Stimulated activated CD4-positive, alpha-beta T cell treated with anti-CD3 and anti-CD28 coated beads, Interleukin-1b, Interleukin-23, amount 100 ng/mL, for 24 hours (primary cell): ENCODE measurements at places on chromosomes 13 and 19.

DNA sequence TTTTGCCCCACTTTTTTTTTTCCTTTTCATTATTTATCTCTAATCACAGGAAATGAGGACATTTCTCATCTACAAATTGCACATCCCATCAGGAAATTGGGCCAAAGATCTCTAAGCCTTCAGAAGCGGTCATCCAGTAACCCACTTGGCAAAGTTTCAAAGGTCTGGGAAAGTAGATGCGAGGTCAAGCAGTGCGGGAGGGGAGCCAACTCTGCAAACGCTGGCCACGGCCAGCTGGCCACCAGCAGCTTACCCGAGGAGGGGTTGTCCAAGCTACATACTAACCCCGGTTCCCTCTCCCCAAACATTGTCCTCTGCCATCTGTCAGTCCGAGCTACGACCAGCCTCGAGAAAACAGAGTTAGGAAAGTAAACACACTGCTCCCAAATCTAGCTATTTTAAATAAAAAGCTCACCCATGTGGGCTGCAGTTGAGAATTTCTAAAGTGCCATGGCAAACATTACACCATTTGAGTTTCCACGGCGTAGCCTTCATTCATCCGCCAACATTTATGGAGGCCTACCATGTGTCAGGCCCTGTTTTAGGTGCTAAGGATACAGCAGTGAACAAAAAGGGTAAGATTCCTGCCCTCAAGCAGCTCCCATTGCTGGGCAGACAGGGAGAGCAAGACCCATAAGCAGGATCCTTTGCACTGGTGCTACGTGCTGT lies 11.5 kb downstream of the FFAR2 start:
- DNase-seq: no peak

GRCh38 chr19:48433337-48433736 lies 12.4 kb upstream of the GRWD1 start:
- no peak for DNase-seq

- no peak for DNase-seq
These were observed 322.0 kb downstream of the MZT1 start for GRCh38 chr13:72405441-72405840.

DNA sequence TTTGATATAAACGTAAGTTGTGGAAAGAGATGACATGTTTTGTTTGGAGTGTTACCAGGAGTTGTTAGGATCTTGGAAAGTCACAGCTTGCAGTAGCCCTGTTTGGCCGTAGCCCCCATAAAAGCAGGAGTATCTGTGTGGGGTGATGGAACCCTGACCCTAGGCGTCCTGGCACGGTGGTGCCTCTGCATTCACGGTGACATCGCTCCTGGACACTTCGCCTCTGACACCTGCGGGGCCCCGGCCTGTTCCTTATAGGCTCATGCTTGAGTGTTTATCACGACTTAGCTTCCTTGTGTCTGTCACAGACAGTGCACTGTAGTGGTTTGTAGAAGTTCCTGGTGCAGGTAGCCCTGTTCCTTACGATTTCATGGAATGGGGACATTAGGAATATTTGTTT lies 74.2 kb downstream of the ATP11A start:
- no peak for DNase-seq

GRCh38 chr13:58087566-58087965 lies 456.0 kb downstream of the PCDH17 start:
- DNase-seq: no peak

DNA sequence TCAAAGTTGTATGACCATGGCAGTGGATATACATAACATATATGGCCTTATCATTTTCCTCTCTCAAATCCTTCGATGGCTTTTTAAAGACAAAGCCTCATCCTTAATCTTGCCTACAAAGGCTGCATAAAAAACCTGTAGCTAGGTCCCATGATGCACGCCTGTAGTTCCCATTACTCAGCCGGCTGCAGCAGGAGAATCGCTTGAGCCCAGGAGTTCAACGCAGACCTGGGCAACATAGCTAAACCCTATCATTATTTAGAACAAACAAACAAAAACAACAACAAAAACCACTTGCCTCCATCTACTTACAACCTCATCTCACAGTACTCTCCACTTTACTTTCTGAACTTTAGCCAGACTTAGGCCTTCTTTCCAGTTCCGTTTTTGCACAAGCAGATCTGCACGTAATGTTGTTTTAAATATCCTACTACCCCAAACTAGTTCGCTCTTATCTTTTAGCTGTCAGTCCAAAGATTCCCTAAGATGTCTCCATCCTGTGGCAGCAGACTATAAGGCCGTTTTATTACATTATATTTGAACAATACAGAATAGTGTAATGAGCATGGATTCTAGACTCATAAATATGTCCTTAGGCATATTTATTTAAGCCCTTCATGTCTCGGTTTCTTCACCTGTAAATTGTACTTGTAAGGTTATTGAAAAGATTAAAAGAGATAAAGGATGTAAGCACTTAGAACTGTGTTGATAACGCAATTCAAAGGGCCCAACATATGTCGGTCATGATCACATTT lies 969 bp upstream of the POMP start:
- DNase-seq: no peak

DNA sequence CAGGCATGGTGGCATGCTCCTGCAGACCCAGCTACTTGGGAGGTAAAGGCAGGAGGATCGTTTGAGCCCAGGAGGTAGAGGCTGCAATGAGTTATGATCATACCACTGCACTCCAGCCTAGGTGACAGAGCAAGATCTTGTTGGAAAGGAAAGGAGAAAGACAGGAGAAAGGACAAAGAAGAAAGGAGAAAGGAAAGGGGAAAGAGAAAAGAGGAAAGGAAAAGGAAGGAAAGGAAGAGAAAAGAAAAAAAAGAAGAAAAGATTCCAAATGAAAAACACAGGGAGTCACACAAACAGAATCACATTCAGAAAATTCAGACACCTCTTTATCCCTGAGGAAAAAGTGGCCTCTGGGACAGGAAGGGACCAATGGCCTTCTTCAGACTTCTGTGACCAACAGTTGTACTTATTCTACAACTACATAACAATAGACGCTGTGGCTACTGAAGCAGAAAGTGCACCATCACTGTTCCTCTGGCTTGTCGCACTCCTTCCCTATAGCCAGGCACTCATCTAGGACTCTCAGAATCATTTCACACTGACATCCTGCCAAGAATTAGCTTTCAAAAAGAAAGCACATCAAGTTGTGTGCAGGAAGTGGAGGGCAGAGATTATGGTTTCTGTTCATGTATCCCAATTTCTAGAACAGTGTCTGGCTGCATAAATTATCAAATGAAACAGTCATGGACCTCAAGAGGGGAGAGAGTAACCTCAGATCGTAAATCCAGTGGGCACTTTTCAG lies 5.9 kb downstream of the MTMR6 start:
- no peak for DNase-seq

- no peak for DNase-seq
These were observed 771.3 kb upstream of the ARGLU1 start for GRCh38 chr13:107339209-107339608.

DNA sequence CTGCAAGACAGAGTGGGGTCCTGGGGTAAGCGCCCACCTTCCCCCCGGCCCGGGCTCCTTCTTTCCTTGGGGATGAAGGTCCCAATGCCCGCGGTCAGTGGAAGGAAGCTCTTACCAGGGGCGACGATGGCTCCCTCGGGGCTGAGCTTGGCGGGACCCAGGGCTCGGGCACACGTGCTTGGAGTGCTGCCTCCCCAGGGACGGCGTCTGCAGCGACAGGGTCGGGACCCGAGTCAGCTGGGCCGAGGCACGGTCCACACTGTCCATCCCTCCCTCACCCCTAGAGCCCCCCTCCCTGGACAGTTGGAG lies 3.5 kb downstream of the JSRP1 start:
- no peak for DNase-seq

- no peak for DNase-seq
These were observed 36.7 kb downstream of the MBNL2 start for GRCh38 chr13:97258801-97259200.

GRCh38 chr13:113843063-113843654 lies 20.7 kb downstream of the GAS6 start:
- no peak for DNase-seq

GRCh38 chr19:40598121-40598917 lies 2.9 kb upstream of the LTBP4 start:
- peak; percentile 76 for DNase-seq

DNA sequence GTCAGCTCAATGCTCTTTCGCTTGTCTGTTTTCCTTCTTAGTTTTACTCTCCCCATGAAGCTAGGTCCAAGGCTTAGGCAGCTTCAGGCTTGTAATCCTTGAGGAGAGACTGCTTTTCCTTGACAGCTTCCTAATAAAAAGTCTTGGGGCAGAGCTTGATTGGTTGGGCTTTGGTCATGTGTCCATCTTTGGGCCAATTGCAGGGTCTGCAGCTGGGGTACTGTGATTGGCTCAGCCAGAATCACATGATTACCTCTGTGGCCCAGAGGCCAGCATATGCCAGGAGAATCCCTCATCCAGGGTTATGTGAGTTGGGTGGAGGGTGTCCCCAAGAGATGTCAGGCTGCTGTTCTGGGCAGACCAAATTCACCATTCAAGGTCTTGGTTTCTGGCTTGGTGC lies 8.1 kb downstream of the KLK1 start:
- DNase-seq: no peak

- no peak for DNase-seq
These were observed 1567.4 kb downstream of the EFNB2 start for GRCh38 chr13:104967836-104968630.

- DNase-seq: no peak
These were observed 67.5 kb upstream of the POSTN start for GRCh38 chr13:37666036-37666435.

DNA sequence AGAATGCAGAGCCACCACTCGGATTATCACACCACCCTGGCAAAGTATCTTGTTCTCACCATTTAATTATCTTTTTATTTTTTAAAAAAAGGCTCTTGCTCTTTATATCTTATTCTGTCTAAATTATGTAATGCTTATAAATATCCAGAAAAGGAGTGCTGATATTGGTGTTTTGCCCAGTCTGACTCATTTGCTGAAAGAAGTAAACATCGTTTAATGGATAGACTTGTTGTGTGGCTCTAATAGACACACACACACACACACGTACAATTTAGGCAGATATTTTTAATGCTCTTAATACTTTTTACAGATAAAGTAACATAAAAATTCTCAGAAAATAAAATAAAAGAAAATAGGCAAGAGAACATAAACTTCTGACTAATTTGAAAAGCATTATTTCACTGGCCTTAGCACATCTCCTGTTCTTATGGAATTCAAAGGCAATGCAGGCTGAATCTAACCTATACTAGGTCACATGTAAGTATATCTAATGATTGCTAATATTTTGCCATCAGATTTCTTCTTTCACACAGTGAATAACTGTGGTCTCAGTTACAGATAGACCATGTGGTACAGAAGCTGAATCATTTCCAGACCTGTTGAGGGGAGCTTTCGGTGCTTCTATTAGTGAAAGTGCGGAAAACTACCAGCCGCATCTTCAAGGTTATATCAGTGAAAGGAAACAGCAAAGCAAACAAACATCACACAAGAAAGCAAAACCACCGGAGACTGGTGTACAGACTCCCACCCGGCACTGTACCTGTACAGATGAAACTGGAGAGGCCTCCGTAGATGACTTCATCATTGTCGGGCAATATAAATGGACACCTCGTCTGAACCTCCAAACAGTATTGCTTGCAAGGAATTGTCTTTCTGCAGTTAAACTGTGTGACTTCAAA lies 642.1 kb upstream of the ARGLU1 start:
- no peak for DNase-seq

GRCh38 chr13:97116754-97117153 lies 105.4 kb upstream of the MBNL2 start:
- no peak for DNase-seq

- DNase-seq: no peak
These were observed at the start of gene KLK2 for GRCh38 chr19:50873056-50873455. KLK2 (plus strand) TSS chr19:50873439; CDS start chr19:50873474, 35 bp downstream.
